T-cell (primary cell): ENCODE measurements at places on chromosomes 1 and 21.

- no peak for DNase-seq
Observed at GRCh38 chr1:116224111-116224510, 112.9 kb downstream of the MAB21L3 start.

GRCh38 chr1:83912876-83913275 lies 86.1 kb downstream of the TTLL7 start:
- DNase-seq: no peak

GRCh38 chr1:236122176-236122575 lies 20.2 kb upstream of the GPR137B start:
- no peak for DNase-seq

GRCh38 chr21:40333731-40334130 lies 466.5 kb downstream of the PCP4 start:
- no peak for DNase-seq

DNA sequence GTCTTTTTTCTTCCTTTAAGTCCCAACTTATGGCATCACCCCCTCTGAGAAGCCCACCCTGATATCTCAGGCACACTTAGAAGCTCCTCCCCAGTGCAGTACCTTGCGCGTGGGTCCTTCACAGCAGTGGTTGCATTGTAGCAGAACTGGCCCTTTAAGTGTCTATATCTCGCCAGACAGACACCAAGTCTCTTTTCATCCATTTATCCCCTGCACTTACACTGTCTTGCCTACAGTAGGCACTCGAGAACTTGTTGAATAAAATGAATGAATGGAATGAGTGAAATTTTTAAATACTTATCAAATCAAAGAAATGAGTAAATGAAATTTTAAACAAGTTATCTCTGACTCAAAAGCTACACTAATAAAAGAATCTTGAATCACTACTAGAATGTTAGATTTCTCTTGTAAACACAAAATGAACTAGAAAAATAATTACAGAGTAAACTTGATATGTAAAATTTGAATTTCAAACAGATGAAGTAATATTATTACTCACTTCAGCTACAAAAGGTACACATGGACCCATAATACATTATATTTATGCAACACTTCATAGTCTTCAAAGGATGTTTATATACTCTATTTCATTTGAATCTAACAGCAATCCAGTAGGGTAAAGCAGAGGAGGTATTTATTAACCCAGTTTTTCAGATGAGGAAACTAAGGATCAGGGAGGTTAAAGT lies 54.7 kb upstream of the MAN1A2 start:
- no peak for DNase-seq

- DNase-seq: no peak
Observed at GRCh38 chr1:44543064-44543744, 131.1 kb downstream of the TMEM53 start.

DNA sequence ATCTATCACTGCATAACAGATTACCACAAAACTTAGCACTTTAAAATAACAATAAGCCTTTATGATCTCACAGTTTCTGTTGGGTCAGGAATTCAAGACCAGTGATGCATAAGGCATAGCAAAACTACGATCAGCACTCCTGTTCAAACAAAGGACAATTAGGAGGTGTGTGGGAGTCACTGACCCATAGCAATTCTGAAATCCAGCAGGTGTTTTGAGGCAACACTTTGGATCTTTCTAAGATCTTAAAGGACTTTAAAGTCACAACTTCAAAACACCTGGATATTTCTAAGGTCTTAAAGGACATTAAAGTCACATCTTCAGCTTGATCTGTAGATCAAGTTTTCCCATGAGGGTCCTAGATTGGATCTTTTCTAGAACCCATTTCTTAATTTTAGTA lies 35.3 kb downstream of the AKT3 start:
- no peak for DNase-seq

GRCh38 chr1:33010932-33011731 lies 25.6 kb downstream of the AK2 start:
- DNase-seq: no peak

- no peak for DNase-seq
Observed at GRCh38 chr1:246827396-246827795, 103.2 kb downstream of the SCCPDH start.

GRCh38 chr1:10920063-10920626 lies 92.3 kb upstream of the TARDBP start:
- no peak for DNase-seq

- DNase-seq: no peak
Observed at GRCh38 chr1:30416221-30416820, 307.1 kb downstream of the MATN1 start.

DNA sequence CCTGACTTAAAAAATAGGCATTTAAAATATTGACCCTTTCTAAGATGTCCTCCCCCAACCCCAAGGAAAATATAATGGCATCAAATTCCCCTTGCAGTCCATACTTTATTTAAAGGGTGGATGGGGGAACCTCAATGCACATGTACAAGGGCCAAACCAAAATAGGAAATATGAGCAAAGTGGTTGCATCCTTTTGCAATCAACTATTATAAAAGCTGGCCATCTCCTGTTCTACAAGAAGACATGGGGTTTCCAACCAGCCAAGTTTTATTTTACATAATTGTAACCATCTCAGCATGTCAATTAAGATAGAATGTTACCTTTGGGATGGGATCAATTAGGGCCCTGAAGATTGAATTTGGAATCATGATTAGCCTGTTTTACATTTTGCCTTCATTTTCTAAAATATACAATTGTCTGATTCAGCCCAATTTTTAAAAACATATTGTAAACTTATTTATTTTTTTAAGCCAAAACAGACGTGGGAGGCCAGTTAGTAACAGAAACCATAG lies 146.7 kb upstream of the NFIA start:
- no peak for DNase-seq
